ENCODE measurements at places on chromosomes 5 and 9.

DNA sequence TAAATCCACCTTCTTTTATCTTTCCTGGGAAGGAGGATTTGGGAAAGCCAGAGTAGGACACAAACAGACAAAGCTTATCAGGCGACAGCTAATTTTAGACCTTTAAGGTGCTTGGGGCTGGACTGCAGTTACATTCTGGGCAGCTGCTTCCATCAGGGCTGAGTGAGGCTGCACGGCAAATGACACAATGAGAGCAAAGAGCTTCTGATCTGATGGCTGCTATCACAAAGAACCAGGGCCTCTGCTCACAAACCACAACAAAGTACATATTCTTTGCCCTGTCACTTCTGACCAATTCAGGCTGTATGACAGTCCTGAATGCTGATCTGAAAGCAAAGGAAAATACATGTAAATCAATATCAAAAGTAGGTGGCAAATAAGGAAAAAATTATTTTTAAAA, 93.1 kb downstream of the MRPS27 start:
- no peak for DNase-seq

DNA sequence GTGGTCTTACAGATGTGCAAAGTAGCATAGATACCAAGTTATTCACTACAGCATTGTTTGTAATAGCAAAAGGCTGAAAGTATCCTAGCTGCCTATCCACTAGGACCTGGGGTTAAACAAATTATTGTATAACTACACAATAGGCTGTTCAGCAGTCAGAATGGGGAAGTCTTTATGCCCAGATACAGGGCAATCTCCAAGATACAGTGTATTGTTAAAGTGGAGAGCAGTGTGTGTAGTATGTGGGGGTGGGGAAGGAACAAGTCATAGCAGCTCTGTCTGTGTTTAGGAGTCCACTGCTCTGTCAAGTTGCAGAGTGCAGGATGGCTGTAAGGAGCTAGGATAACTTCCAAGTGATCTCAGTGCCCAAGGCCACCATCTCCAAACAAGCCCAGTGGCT, 5.5 kb downstream of the PCYOX1L start:
- DNase-seq = no peak

DNA sequence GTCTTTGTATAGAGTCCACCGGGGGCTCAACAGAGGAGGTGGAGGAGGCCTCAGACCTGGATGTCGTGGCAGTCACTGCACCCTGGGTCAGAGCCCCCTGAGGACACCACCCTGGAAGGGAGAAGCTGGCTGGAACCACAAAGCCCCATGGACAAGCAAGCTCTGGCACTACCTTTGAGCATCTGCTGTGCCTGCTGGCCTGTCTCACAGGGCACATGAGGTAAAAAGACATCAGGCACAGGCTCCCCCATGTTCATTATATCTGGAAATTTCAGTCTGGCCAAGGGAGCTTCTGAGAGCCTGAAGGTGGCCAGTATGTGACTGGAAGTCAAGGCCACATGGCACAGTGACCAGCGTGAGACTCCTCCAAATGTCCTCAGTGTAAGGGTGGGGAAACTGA, 22.9 kb downstream of the KCNMB1 start:
- DNase-seq = no peak

- DNase-seq = no peak
These were observed 76.7 kb upstream of the CHD1 start for GRCh38 chr5:99005506-99005905.

DNA sequence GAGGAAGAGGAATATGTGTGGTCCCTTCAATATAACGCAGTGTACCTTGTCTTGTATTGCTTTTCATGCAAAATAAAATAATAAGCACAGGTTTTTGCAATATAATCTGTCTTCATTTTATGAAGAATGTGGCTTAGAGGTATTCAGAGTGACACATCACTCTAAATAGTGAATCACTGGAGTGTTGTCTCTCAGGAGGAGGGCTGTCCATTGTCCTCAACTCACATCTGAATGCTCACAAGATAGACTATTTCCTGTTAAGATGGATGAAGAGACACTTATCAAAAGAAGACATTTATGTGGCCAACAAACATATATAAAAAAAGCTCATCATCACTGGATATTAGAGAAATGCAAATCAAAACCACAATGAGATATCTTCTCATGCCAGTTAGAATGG, 1147.5 kb upstream of the C9orf72 start:
- DNase-seq = no peak

DNA sequence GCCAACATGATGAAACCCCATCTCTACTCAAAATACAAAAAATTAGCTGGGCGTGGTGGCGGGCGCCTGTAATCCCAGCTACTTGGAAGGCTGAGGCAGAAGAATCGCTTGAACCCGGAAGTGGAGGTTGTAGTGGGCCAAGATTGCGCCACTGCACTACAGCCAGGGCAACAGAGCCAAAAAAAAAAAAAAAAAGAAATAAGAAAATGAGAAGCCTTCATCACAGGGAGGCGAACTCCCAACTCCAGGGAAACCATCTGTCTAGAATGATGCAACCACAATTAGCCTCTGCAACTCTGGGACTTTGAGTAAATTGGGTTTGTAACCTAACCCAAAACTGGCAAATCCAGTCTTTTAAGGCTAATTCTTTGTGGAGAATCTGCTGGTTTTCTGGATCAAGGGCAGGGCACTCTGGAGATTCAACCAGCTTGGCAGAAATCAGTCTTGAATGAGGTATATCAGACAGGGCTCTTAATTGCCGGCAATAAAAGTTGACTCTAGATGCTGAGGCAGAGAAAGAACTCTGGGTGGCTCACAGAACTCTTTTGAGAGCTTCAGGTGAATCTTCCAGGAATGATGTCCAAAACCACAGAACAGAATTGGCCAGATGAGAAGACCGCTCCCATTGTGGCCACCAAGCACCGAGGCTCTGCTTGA, 9.9 kb downstream of the S100Z start:
- no peak for DNase-seq

DNA sequence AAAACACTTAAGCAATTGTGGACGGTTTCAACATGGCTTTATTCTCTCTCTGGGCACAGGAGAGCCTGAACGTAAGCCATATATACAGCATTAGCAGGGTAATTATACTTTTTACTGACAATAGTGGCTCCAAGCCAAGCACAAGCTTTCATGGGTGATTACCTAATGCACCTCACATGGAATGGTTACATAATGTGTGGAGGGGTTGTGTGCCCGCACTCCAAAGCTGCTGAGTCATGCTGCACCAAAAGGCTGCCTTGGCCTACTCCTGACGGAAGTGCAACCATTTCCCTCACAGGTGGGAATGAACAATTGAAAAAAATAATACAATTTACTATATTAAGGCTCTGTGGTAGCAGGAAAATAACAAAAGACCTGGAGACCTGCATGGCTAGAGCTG, 86.5 kb upstream of the ATP10B start:
- no peak for DNase-seq

- no peak for DNase-seq
These were observed 46.8 kb upstream of the HAND1 start for GRCh38 chr5:154524859-154525258.

GRCh38 chr5:87541676-87542075, 128.9 kb upstream of the CCNH start:
- DNase-seq = no peak

DNA sequence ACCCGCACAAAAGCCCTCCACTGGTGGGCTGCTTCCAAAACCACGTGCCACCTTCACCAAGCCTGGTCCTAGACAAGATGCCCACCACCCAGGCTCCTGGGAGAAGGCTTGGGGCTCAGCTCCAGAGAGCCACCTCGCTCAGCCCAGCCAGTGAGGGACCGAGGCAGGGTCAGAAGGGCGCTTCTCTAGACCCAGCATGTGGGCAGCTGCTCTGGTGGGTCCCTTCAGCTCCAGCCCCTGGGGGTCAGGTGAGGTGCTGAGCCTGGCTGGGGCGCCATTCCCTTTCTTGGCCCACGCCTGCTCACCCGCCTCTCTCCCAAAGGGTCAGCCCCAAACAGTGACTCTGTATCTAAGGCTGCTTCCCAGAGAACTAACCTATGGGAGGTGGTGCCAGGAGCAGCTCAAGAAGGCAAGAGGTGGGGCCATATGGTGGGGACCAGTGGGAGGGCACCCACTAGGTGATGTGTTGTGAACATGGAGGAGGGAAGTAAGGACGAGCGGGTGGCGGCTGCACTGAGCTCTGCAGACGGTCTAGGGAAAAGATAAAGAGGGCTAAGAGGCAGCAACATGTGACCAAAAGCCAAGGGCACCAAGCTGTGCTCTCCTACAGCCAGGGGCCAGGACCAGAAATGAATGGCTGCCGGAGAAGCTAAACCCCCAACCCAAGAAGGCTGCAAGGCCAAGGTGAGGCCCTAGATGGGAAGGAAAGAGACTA, 79.3 kb downstream of the CAMSAP1 start:
- DNase-seq = no peak

- DNase-seq = no peak
These were observed 34.2 kb downstream of the PAX5 start for GRCh38 chr9:36999728-37000333.

GRCh38 chr5:66144834-66145390, 812 bp downstream of the SREK1 start:
- no peak for DNase-seq

DNA sequence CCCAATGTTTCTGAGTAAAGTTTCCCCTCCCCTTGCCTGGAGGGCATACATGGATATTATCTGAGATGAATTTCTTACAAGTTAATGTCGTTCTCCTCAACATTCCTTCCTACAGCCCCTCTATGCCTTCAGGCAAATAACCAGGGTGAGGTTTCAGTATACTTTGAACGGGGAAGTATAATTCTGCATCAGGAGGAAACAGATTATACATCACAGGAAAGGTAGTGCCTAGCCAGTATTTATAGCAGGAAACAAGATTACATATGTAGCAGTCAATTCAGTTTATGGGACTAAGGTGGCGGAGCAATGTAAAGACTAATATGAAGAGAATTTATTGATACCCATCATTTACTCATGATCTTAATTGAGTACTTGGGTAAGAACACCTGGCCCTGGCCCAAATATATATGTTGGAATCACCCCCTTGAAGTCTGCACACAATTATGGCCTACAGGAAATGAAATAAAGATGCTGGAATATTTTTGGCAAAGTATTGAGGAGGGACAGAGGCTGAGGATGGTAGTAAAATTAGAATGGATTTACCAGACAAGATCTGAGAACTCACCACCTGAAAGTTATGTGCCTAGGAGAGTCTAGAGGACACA, 661.1 kb downstream of the PTPRD start:
- DNase-seq = no peak

DNA sequence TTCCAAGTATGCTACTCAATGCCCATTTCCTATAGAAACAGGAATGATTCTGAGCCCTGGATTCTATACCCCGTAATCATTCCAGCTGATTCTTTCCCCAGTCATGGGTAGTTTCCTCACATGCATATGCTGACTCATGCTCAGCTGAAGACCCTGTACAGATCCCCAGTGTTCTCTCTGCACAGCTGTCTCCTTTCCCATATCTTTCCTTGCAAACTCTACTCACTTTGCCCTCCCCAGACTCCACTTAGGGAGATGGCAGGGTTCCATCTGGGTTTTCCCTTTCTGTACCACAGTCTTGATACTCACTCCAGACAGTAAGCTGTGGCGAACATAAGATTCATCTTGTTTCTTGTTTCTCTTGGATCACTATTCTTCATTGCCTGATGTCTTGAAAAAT, 357.6 kb downstream of the RAB3C start:
- no peak for DNase-seq

GRCh38 chr9:5492965-5493678, 17.2 kb upstream of the PDCD1LG2 start:
- no peak for DNase-seq

GRCh38 chr5:180642779-180643178, 6.6 kb downstream of the FLT4 start:
- no peak for DNase-seq

DNA sequence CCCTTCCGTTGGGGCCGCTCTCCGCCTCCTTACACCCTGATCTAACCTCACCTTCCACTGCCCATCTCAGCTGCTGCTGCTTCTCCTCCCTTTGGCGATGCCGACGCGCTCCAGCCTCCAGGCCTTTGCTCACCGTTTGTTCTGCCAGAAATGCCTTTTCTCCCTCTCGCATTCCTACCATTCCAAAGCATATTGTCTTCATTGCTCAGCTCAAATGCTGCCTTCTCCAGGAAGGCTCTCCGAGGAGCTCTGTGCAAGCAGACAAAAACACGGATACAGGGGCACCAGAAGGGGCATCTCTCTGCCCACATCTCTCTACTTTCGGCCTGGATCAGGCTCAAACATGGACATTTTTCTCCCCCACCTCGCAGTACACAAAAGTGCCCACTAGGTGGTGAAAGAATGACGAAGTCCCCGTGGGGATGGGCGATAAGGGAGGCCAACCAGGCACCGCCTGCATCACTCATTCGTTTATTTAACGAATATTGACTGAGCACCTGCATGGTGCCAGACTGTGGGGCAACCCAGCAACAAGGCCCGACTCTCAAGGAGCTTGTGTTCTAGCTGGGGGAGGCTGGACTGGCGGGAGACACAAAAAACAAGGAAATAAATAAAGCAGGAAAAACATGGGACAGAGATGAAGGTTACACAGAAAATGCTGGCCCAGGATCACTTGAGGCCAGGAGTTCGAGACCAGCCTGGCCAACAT, 7.3 kb upstream of the GRHPR start:
- peak; percentile 86 for DNase-seq

GRCh38 chr9:764105-764524, 77.4 kb upstream of the DMRT1 start:
- peak; percentile 66 for DNase-seq
